Subcutaneous preadipocyte (primary cell): ENCODE measurements at places on chromosomes 1 and 21. TPM values are rescaled to one million over a fixed set of nuclear protein-coding genes. Genes with fewer than 3 reads are reported as not detected.

The RASSF5 gene
- 1.8 and 2.7 TPM in 2 replicates for total RNA-seq

The RSPH1 gene
- total RNA-seq = not detected in 2 replicates

The CLDN17 gene
- not detected in 2 replicates for total RNA-seq

The A3GALT2 gene
- total RNA-seq = not detected in 2 replicates

The ZNF436 gene
- 12.1 and 21.7 TPM in 2 replicates for total RNA-seq

The LMNA gene
- 1,358 and 1,418 TPM in 2 replicates for total RNA-seq

The BSND gene
- total RNA-seq = not detected in 2 replicates

The SH3BGR gene
- total RNA-seq = 0.98 and 1.8 TPM in 2 replicates

The RIPPLY3 gene
- total RNA-seq = not detected in 2 replicates

The MAP3K21 gene
- total RNA-seq = 1.1 and 3.7 TPM in 2 replicates

The DCLRE1B gene
- 5.9 and 9.0 TPM in 2 replicates for total RNA-seq

The LRRC39 gene
- 0.37 and 0.39 TPM in 2 replicates for total RNA-seq

The CYP4X1 gene
- under 0.01 and 0.20 TPM in 2 replicates for total RNA-seq
